Stimulated activated CD4-positive, alpha-beta T cell treated with anti-CD3 and anti-CD28 coated beads, Interleukin-1b, Interleukin-23, amount 100 ng/mL, for 24 hours (primary cell): ENCODE measurements at places on chromosomes 1 and 21.
A peak's percentile ranks its signal among the peaks of the same experiment; 100 is the strongest.

- DNase-seq: no peak
These were observed 36.3 kb upstream of the NFASC start for GRCh38 chr1:204834336-204834735.

DNA sequence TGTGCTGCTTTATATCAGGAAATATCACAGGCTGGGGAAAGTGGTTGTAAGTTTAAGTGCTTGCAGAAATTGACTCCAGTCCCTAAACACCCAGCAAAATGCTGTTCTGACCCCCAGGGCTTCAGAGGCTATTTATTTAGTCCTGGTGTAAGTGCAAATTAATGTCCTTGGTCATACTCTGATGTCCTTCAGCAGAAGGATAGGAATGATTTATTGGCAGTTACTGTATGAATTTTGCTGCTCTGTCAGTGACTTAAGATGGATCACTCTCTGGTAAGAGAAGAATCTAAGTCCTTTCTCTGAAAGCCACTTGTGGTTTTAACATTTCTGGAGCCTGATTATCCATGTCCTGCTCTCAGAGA, 21.9 kb downstream of the FAM20B start:
- DNase-seq: no peak

DNA sequence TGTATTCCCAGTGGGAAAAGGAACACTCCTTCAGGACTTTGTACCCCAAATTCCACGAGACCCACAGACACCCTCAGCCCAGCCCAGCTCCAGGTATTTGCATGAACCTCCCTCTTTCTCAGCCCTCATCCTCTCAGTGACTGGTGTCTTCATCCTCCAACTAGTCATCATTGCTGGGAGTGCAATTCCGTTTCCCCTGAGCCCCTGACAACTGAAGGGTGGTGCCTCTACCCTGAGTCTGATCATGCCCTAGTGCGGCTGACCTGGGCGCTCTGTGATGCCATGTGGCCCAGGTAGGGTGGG, 3.8 kb upstream of the ZNF692 start:
- DNase-seq: no peak

- DNase-seq: no peak
These were observed 4.6 kb upstream of the PRDM16 start for GRCh38 chr1:3064296-3064850.

GRCh38 chr1:180497826-180498225, 4.6 kb downstream of the ACBD6 start:
- DNase-seq: no peak

DNA sequence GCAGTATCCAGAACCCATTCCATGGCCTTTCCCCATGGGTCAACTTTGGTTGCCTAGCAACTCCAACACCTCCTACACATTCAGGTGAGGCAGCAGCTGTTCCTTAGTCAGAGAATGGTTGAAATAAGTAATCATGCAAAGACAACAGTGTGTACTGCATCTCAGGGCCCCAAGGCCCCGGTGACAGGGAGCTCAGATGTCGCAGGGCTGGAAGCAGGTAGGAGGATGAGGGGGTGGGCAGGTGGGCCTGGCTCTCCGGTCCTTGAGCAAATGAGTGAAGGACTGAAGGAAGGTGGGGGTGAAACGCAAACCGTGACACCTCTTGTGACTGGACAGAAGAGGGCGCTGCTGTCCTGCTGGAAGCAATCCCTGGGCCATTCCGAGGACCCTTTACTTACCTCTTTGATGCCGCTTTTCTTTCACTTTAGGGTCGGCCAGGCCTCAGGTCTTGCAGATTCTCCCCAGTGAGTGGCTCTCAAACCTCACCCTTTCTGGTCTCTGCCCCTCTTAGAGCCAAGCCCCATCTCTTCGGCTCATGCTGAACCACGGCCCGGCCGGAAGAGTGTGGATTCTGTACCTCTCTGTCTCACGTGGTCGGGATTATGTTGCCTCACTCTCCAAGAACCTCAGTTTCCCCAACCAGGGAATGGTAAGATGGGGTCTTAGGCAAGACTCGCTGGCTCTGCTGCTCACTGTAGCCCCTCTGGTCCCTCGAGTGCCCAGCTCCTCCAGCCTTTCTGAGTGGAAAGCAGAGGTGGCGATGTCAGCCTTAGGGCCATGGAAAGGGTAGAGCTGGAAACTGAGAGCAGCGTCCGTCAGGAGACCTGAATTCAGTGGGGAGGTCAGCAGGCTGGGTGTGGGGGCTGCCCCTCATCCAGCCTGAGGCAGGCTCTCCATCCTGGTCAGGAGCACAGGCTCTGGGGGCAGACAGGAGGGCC, 5.6 kb upstream of the KCNA10 start:
- DNase-seq: peak; percentile 32

- DNase-seq: peak; percentile 6
These were observed 12.4 kb downstream of the PSEN2 start for GRCh38 chr1:226882631-226883409.

DNA sequence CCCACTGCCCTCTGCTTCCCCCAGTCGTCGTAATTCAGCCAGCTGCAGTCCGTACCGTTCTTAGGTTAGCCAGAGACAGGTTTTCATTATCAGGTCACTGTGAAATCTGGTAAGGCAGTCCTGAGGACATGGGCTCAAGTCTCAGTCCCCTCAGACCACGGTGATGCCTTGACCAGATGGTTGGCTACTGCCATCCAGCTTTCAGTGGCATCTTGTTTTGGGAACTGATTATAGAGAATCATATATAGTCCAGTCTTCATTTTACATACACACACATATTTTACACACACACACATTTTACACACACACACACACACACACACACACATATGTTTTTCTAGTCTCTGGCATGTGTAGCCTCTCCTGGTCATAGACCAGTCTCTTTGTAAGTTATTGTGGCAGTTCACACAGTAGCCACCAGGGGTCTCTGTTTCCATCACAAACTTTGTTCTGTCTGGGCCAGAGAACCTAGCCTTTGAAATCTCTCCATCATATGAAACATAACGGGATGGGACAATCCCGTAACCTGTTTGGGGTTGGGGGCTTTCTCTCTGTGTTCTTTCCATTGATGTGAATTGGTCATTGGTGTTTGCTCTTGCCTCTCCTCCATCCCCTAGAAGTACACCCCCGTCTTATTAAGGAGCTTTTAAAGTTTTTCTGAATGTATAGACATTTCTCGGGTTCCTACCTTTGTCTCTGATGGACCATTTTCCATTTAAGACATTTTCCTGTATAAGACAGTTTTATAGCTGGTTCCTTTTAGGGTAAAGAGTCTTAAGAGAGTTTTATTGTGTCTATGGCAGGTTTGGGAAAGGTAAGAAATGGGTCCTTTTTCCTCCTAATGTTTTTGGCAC, 8.4 kb upstream of the IKBKE start:
- peak; percentile 61 for DNase-seq

DNA sequence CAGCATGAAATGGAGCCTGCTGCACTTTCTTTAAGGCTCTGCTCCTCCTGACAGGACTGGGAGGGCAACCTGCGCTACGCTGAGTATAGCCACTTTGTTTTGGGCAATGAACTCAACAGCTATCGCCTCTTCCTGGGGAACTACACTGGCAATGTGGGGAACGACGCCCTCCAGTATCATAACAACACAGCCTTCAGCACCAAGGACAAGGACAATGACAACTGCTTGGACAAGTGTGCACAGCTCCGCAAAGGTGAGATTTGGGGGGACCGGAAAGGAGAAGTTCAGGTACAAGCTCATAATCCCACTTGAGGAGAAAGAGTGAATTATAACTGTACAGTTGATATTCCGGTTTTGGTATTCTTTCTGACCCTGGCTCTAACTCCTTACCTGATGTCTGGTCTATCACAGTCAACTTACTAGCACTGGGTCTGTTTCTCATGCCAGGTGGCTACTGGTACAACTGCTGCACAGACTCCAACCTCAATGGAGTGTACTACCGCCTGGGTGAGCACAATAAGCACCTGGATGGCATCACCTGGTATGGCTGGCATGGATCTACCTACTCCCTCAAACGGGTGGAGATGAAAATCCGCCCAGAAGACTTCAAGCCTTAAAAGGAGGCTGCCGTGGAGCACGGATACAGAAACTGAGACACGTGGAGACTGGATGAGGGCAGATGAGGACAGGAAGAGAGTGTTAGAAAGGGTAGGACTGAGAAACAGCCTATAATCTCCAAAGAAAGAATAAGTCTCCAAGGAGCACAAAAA, 5.4 kb downstream of the ANGPTL7 start:
- DNase-seq: no peak

DNA sequence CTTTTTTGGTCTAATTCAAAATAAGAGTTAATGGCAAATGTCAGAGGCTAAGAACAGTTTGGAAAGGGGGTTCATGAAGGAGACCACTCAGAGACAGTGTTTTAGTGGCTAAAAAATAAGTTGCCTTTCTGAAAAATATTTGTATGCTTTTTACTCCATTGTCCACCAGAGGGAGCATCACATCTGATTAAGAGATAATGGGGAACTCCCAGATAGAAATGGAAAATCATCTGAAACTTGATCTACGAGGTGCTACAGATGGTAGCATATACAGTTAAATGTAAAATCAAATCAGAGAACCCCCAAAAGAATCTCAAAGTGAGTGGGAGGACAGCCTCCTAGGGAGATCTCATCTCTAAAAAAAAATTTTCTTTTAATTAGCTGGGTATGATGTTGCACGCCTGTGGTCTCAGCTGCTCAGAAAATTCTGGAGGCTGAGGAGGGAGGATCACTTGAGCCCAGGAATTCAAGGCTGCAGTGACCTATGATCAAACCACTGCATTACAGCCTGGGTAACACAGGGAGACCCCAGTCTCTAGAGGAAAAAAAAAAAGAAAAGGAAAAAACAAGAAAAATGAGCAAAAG, 9.7 kb downstream of the SMYD3 start:
- DNase-seq: no peak

DNA sequence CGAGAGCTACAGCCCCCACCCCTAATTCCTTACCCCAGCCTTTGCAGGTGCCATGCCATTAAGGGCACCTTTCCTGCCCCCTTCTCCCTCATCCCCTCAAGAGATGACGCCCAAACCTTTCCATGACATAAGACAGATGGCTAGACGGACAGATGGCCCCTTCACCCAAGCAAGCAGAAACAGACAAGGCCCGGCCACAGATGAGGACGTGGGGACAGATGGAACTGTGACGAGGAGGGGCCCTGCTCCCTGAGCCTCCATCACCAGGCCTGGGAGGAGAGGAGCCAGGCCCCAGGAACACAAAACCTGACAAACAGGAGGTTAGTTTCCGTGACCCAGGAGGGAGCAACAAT, 24.7 kb upstream of the PEF1 start:
- no peak for DNase-seq
